CD4-positive, alpha-beta T cell treated with Interleukin-17A for 4 hours (primary cell): ENCODE measurements at places on chromosomes 3 and 15.
A peak's percentile ranks its signal among the peaks of the same experiment; 100 is the strongest.

DNA sequence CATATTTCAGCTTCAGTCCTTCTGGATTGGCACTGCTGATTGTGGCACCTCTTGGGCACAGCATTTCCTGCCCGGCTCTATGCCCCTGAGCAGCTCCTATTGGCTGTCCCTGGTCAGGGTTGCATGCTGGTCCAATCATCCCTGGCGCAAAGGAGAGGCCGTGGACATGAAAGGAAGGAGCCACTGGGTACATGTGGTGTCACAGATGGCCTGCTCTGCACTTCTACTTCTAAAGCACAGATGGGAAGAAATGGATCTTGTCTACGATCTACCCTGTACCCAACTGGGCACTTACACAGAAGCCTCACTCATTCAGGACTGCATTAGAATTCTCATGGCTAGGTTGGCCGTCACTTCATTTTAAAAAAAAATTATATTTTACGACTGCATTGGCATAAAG, 232.5 kb downstream of the SHQ1 start:
- DNase-seq: no peak

GRCh38 chr15:85116066-85116465, 134.4 kb downstream of the PDE8A start:
- no peak for DNase-seq

DNA sequence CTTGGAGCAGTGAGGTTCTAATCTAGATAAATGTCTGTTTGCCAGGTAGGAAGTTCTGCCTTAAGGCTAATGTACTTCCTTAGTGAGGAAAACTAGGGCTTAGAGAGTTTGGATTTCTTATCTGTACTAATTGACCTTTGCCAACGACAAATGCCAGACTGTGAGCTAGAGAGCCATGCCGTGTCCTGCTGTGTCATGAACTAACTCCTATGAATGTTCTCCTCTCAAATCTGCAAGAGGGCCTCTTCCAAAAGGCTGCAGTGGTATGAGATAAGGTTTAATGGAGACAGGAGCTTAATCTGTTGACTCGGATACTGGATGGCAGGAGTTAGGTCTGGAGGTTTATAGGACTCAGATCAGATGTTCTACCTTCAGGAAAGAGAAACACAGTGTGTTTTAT, 524.9 kb downstream of the NTRK3 start:
- no peak for DNase-seq

DNA sequence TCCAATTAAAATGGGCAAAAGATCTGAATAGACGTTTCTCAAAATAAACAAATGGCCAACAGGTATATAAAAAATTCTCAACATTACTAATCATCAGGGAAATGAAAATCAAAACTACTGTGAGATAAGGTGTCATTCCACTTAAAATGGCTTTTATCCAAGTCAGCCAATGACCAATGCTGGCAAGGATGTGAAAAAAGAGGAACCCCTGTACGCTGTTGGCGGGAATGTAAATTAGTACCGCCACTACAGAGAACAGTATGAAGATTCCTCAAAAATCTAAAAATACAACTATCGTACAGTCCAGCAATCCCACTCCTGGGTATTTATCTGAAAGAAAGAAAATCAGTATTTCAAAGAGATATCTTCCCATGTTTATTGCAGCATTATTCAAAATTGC, 176.9 kb upstream of the STT3B start:
- DNase-seq: no peak

DNA sequence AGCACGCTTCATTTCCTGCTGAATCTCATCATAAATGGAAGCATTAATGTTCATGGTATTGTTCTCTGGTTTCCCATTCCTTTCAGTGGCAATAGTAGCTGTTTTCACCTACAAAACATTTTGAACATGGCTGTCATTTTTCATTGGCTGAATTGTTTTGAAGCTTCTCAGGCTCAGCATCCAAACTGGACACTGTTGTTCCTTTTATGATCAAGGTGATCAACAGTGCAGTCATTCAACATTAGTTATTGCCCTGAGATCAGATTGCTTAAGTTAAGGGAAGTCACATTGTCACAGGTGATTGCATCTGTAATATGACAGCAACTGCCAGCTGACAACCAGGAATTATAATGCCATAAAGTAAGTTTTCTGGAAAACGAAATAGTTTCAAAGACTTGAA, 46.9 kb downstream of the SATB1 start:
- DNase-seq: no peak

- no peak for DNase-seq
These were observed 555.8 kb upstream of the IL12A start for GRCh38 chr3:159432682-159433340.

DNA sequence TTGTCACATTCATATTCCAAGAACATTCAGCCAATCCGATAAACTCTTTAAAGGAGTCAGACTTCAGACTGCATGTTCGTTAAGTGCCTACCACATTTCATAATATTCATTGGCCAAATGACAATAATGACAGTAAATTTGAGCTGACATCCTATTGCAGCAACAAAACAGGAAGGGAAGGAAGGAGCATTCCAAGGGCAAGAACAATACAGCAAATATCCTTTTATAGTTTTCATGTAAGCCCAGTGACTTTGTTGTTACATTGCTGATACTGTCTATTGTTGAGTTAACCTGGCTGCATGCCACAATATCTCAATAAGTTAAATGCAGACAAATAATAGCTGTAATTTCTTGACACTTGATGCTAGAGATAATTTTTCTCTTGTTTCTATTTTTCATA, 16.4 kb upstream of the CBLB start:
- no peak for DNase-seq

- no peak for DNase-seq
These were observed at the start of gene OR5K4 for GRCh38 chr3:98353554-98353953. Gene OR5K4 (plus strand): TSS chr3:98353854. CDS start chr3:98353854, 0 bp downstream.

GRCh38 chr15:34514251-34514670, 69.2 kb downstream of the GOLGA8B start:
- peak; percentile 21 for DNase-seq

GRCh38 chr3:71217640-71218222, 365.8 kb downstream of the FOXP1 start:
- DNase-seq: no peak

GRCh38 chr3:70539908-70540307, 227.5 kb upstream of the MDFIC2 start:
- DNase-seq: no peak

GRCh38 chr3:55362210-55362960, 124.7 kb downstream of the WNT5A start:
- DNase-seq: no peak

DNA sequence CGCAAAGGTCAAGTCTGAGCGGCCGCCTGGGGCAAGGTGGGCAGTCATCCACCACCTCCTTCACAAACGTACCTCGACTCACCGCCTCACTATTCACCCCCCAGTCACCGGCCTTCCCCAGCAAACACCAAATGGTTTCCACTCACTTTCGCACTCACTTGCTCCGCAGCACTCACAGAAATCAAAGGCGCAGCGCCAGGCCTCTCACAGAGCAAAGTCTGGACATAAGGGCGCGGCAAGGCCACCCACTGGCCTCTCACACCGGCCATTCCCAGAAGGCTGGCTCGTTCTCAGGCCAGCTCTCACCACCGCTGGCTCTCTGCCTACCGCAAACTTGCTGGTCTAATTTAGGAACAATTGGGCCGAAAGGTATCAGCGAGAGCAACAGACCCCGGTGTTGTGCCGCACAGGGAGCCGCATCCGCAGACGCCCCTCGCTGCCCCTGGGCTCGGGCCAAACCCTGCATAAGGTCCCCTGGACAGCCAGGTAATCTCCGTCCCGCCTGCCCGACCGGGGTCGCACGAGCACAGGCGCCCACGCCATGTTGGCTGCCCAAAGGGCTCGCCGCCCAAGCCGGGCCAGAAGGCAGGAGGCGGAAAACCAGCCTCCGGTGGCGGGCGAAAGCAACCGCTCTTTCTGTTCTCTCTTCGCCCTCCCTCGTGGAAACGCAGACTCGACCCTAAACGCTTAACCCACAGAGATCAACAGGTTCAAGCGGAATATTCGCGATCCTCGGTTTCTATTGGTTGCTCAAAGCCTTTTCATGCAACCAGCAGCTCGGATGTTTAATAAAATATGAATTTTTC, 2.9 kb downstream of the SHOX2 start:
- no peak for DNase-seq

GRCh38 chr3:172354931-172355499, 93.2 kb downstream of the GHSR start:
- DNase-seq: no peak

GRCh38 chr3:37701734-37702433, 159.8 kb upstream of the CTDSPL start:
- no peak for DNase-seq

- DNase-seq: no peak
These were observed 77.4 kb downstream of the CHCHD6 start for GRCh38 chr3:126781406-126781805.

- DNase-seq: no peak
These were observed 210.3 kb downstream of the RAP2B start for GRCh38 chr3:153372326-153372725.

DNA sequence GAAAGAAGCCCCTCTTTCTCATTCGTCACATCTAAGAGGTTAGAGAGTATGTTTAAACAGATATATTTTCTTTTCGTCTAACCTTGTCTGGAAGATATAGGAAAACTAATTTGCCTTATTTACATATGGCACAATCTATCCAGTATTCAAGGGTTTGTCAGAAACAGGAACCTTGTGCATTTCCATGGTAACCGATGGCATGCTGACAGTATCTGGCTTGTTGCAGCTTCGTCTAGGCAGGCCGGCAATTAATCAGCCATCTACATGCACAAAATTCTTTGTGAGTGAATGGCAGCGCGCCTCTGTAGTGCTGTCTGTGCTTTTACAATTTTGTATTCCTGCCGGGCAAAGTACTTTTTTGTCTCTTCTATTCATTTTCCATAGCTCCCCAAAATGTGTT, 294.0 kb upstream of the SOX2 start:
- no peak for DNase-seq

DNA sequence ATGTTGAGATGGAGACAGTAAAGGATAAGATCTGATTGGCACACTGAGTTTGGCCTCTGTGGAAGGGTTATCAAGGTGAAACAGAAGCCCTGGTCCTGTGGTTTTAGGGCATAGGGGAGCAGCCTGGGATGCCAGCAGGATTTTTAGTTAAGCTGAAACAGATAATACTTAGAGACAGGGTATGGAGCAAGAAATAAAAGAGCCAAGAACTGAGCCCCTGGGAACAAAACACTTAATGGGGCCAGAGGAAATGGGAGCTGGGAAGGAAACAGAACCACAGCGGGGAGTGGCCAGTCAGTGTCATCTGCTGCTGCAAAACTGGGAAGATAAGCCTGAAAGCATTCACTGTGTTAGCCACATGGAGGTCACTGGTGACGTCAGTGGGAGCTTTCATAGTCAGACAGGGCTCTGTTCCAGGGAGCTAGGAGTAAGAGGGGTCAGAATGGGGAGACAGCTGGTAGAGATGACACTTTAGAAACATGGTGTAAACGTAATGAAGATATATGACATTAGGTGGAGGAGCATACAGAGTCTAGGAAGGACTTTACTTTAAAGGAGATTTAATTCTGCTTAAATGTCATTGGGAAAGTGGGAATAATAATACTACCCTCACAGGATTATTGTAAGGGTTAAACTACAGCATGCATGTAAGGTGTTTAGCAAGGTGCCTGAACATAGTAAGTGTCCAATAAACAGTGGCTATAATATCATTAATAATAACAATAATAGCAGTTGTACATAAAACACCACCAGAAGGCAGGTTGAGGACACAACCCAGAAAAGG, 172.7 kb upstream of the CTNNB1 start:
- no peak for DNase-seq

DNA sequence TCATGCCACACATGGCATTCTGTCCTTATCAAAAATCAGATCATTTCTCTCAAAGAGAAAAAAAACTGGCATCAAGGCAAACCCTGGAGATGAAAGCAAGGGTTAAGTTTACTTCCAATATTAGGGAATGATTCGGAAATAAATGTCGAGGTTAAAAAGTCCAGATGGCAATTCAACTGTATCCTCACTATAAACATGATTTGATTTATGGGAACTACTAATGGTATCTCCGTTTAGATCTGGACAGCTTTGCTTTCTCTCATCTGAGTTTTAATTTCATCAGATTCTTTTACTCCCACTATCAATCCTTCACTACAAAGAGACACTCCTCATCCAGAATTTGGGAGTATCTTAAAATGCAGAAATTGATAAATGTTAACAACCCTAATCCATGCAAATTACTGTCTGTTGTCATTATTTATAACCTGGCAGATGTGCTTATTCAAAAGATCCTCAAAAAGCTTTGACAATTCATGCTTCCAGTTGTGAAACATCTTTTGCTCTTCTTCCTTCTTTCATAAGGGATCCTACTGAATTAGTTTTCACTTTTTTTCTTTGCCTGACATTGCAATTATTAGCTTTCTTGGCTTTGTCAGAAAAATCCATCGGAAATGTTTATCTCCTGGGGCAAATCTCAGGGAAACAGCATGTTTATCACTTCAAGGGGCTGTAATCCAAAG, 903.2 kb downstream of the MCTP2 start:
- DNase-seq: no peak

DNA sequence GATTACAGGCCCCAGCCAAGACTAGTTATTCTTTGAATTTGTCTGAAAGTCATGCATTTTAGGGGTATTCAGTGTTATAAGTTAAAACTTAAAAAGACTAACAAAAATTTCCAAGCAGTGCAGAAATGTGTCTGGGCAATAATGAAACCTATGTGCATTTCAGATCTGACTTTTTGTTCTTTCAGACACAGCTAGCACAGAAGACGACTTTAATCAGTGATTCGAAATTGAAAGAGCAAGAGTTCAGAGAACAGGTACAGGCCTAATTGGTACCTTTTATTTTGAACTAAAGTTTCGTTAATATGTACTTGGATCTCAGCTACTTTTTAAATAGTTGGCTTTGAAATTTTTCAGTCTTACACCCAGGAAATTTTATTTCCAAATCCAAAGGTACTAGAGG, 163.1 kb upstream of the LRRFIP2 start:
- no peak for DNase-seq

- DNase-seq: no peak
These were observed 305.9 kb upstream of the ARRDC4 start for GRCh38 chr15:97654481-97655076.
